ENCODE measurements at places on chromosomes 4 and X.

DNA sequence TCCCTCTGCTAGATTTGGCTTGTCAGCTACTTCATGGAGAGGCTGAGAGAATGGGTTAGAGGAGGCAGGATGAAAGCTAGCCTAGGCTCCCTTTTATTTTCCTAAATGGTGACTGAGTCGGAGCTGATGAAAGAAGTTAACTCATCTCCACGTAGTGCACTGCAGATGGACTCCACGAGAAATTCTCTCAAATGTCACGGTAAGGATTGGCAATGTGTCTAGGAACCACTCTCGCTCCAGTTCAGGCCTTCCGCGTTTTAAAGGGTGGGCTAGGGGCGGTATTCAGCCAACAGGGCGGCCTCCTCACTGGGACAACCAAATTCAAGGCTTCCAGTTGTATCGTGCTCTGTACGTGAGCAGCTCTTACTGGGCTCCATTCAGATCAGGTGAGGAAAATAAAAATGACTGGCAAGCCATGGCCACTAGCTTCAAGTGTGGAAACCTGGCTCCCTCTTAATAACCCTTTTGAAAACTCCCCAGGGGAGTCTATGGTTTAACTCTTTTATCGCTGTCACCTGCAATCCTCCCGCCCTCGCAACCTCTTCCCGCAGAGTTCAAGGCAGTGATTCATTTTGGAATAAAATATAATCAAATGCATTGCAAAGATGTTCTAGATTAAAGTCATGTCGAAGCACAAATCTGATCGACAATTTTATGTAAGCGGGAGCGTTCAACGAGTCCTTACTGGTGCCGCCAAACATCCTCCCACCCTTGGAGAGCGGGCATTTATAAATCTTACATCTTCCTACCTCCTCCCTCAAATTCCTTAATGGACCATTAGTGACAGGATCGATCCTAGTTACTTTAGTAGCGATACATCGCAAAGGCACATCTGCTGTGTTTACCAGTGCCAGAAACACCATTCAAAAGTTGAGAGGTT lies 1.2 kb downstream of the SPOCK3 start:
- no peak for DNase-seq

- no peak for DNase-seq
Measured at GRCh38 chrX:7139202-7140081, 8.1 kb upstream of the STS start.

DNA sequence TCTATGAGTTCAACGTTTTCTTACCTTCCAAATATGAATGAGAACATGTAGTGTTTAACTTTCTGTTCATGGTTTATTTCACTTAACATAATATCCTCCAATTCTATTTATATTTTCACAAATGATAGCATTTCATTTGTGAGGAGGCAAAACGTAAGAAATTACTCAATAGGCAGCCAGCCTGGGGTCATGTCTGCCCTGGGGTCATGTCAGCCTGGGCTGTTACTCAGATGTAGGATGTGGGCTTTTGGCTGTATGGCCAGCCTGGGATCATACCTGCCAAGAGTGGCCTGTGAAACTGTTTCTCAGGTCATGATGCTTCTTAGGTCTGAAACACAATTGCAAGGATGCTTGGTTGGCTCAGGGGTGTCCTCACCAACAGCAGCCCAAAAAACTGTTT lies 187.0 kb downstream of the FBXO8 start:
- no peak for DNase-seq

- no peak for DNase-seq
Measured at GRCh38 chr4:159764343-159764952, 661.6 kb downstream of the RAPGEF2 start.

- DNase-seq, result no peak
Measured at GRCh38 chrX:46865281-46865680, 28.4 kb downstream of the RP2 start.

- DNase-seq, result no peak
Measured at GRCh38 chr4:40713798-40714197, 36.0 kb upstream of the NSUN7 start.

- no peak for DNase-seq
Measured at GRCh38 chr4:114349543-114350175, 248.9 kb upstream of the UGT8 start.

GRCh38 chr4:158055668-158056067 lies 117.2 kb downstream of the GASK1B start:
- no peak for DNase-seq

Data from left cardiac atrium (tissue), 4 donors.